ENCODE measurements at places on chromosomes 6 and 20. TPM values are rescaled to one million over a fixed set of nuclear protein-coding genes. Genes with fewer than 3 reads are reported as not detected.

DNA sequence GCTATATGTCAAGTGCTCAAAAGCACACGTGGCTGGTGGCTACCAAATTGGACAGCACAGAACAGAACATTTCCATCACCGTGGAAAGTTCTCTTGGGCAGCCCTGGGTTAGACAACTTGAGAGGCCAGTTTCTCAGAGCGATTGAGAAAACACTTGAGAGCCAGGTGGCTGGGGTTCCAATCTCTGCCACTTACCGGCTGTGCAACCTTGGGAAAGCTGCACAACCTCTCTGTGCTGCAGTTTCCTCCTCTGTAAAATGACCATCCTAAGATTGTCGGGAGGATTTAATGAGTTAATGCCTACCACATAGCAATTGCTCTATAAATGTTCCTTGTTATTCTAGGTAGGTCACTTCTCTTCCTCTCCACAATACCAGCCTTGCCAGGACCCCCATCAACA lies 25.1 kb upstream of the NFATC2 start:
- DNase-seq: no peak

DNA sequence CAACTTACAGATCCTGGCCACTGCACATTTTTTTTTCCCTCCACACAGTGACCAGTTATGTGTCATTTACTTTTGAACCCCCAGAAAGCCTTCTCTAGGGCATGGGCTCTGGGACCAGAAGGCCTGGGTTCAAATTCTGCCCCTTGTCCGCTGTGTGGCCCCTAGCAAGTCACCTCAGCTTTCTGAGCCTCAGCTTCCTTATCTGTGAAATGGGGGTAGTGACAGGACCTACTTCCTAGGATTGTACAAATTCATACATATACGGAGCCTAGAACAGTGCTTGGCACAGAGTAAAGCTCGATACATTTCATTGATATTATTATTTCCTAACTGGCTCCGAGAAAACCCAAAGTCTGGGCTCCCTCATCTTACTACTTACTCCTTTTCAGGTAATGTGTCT lies 1.6 kb downstream of the BPI start:
- no peak for DNase-seq

DNA sequence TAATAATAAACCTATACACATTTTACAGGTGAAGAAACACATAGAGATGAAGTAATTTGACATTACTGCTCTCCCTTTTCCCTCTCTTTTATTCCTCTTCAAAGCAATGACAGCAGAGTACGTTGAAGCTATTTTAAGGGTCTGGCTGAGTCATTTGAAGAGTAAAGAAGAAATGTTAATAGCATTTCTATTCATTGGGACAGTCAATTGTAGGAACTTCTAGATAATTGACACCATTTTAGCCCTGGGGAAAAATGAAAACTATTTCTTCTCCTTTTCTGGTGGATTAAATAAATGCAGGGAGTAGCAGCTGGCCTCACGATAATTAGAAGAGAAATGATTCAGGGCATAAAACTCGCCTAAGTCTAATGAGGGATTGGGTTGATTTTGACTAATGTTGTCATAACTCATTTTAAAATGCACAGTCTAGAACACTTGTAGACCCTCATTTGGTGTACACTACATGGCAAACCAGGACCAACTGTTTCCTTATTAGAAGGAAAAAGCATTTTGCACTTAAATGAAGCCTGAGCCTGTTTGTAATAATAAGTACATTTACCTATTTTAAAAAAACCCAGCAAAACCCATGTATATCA lies 48.1 kb downstream of the RIPOR2 start:
- no peak for DNase-seq

PLCB4 gene
- 10.0 TPM for total RNA-seq

GGTLC1 gene
- not detected for total RNA-seq

BTNL2 gene
- total RNA-seq: not detected

BMP7 gene
- total RNA-seq: 0.24 TPM

CCDC28A gene
- 37.5 TPM for total RNA-seq

ARG1 gene
- not detected for total RNA-seq

FABP7 gene
- total RNA-seq: 0.54 TPM
